ENCODE measurements at places on chromosomes 16 and 17.

- DNase-seq: no peak
- no peak overlapping the region for H3K4me3 ChIP-seq
- peaks cover 10% of the 10 kb centered on the region for H3K4me1 ChIP-seq
- H3K27me3 ChIP-seq: peaks cover 43% of the 10 kb centered on the region
- H3K36me3 ChIP-seq: no peaks in the 10 kb centered on the region
Observed at GRCh38 chr17:79696610-79696982, 34.1 kb upstream of the ENPP7 start.

- H3K4me3 ChIP-seq: no peak overlapping the region
- DNase-seq: no peak
- H3K27me3 ChIP-seq: no peaks in the 10 kb centered on the region
- peaks cover 65% of the 10 kb centered on the region for H3K36me3 ChIP-seq
Observed at GRCh38 chr17:66692421-66692690, 142.6 kb upstream of the CACNG5 start.

DNA sequence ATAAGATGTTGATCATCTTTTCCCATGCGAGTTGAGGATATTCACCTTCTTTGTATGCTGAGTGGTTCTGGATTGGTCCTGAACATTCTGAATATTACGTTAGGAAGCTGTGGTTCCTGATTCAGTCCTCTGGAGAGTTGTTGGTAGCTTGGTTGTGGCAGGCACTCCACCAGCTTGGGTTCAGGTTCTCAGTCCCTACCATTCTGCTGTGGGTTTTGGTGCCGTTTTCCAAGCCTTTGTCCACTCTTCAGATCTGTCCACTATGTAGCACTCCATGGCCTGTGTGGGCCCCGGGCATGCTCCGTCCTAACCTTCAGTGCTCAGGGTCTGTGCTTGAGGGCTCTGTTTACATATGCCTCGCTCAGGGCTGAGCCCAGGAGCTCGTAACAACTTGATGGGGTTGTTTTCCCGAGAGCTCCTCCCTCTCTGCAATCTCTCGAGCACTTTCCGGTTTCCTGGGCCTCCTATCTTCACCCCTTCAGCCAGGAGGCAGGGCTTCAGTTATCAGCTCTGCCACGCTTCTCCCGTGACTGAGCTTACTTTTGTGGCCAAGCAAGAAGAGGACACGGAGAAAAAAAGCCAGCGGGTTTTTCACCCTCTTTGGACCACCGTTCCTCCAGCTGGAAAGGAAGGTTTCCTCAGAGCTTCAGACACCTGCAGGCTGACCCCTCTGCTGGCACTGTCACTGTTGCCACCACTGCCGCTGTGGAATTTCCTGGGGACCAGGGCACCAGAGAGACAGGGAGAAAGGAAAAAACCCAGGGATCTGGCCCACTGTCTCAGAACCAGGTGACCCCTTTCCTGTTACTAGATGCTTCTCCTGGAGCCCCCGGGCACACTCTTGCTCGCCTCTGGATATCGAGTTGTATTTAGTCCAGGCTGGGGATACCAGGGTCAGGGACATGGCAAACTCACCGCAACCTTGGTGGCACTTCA lies 19.6 kb downstream of the KIAA0513 start:
- H3K4me1 ChIP-seq: peaks cover 18% of the 10 kb centered on the region
- H3K27me3 ChIP-seq: no peaks in the 10 kb centered on the region
- peak overlapping the region; percentile 58 for H3K4me3 ChIP-seq

DNA sequence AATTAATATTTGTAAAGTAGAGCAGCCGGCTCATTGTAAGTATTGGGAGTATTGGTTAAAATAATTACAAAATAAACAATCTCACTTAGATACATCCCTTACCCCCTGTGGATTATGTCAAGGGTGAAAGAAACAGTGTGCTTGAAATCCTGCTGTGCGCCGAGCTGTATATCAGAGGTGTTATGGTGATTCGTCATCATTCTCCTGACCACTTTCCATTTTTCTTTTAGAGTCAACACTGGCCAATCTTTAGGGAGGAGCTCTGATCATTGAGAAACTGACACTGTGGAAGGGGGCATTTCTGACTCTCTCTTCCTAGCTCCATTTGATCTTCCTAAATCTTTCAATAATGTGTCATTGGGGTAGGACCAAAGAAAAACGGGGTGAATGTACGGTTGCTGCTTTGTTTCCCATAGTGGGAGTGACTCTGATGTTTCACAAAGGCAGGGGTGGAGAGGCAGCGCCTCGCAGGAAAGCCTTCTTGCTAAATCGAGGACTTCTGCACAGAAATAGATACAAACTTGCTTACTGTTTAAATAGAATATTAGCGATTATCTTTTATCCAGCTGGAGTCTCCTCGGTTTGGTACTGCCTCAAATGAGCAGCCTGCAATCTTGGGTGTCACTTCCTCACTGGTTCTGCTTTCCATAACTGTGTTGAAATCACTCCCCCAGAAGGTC lies 123.4 kb downstream of the PRKCB start:
- peaks cover 39% of the 10 kb centered on the region for H3K36me3 ChIP-seq
- H3K4me3 ChIP-seq: peak overlapping the region; percentile 72
- H3K27ac ChIP-seq: peak overlapping the region; percentile 95
- DNase-seq: peak; percentile 30

- H3K4me1 ChIP-seq: no peaks in the 10 kb centered on the region
- H3K36me3 ChIP-seq: no peaks in the 10 kb centered on the region
- no peak overlapping the region for H3K27ac ChIP-seq
Observed at GRCh38 chr16:27925612-27926011, 137.9 kb downstream of the GSG1L start.

- H3K27me3 ChIP-seq: no peaks in the 10 kb centered on the region
- no peak overlapping the region for H3K27ac ChIP-seq
- DNase-seq: peak; percentile 49
- no peak overlapping the region for H3K4me3 ChIP-seq
Observed at GRCh38 chr16:85310868-85311585, 198.8 kb upstream of the CIBAR2 start.

- H3K27me3 ChIP-seq: no peaks in the 10 kb centered on the region
- H3K27ac ChIP-seq: no peak overlapping the region
- no peaks in the 10 kb centered on the region for H3K36me3 ChIP-seq
- H3K4me3 ChIP-seq: no peak overlapping the region
- DNase-seq: no peak
Observed at GRCh38 chr17:36665417-36665816, 64.0 kb downstream of the MRM1 start.

DNA sequence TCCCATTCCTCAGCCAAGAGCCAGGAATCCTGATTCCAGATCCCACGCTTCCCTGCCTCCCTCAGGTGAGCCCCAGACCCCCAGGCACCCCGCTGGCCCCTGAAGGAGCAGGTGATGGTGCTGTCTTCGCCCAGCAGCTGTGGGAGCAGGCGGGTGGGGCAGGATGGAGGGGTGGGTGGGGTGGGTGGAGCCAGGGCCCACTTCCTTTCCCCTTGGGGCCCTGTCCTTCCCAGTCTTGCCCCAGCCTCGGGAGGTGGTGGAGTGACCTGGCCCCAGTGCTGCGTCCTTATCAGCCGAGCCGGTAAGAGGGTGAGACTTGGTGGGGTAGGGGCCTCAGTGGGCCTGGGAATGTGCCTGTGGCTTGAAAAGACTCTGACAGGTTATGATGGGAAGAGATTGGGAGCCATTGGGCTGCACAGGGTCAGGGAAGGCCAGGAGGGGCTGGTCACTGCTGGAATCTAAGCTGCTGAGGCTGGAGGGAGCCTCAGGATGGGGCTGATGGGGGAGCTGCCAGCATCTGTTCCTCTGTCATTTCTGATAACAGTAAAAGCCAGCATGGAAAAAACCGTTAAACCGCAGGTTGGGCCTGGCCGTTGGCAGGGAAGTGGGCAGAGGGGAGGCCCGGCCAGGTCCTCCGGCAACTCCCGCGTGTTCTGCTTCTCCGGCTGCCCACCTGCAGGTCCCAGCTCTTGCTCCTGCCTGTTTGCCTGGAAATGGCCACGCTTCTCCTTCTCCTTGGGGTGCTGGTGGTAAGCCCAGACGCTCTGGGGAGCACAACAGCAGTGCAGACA lies at the start of gene SPN:
Gene SPN, plus strand, starts transcription at position 232 of the 791 bp plus-strand sequence. Its CDS starts 482 bp downstream, at position 714.
- peak within 1 kb of the TSS; percentile 94 for H3K27ac ChIP-seq
- peak; percentile 61 for DNase-seq
- peaks cover 43% of the 10 kb centered on the region for H3K36me3 ChIP-seq
- H3K4me3 ChIP-seq: peak within 1 kb of the TSS; percentile 93
- H3K27me3 ChIP-seq: no peaks in the 10 kb centered on the region

- no peaks in the 10 kb centered on the region for H3K36me3 ChIP-seq
- H3K4me3 ChIP-seq: no peak overlapping the region
- no peaks in the 10 kb centered on the region for H3K27me3 ChIP-seq
Observed at GRCh38 chr16:73846356-73846755, 450.3 kb upstream of the PSMD7 start.

DNA sequence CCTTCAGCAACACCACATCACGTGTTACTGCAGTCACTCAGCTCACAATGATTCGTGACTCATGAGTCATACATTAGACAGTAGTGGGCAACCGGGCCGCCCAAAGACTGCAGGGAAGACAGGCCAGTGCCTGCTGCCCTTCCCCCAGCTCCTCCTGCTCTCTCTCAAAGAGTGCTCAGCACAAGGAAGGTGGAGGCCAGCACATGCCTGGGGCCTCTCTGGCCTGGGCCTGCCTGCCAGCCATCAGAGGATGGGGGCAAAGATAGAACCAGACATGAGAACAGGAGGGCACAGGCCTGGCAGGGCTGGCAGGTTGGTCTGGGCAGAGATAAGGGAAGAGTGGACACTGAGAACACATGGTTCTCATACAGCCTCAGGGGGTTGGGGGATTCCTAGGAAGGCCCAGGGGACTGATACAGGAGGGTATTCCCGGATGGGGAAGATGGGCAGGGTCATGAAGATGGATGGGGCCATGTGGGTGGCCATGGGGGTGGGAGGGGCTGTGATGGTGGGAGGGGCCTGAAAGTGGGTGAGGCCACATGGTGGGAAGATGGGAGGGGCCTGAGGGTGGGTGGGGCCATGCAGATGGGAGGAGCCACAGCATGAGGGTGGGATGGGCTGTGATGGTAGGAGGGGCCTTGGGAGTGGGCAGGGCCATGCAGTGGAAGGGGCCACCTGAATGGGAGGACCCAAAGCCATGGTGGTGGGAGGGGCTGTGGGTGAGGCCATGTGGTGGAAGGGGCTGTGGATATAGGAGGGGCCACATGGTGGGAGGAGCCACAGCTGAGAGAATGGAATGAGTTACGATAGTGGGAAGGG lies 29.0 kb downstream of the KATNB1 start:
- peak; percentile 53 for DNase-seq
- no peaks in the 10 kb centered on the region for H3K27me3 ChIP-seq
- H3K27ac ChIP-seq: no peak overlapping the region

DNA sequence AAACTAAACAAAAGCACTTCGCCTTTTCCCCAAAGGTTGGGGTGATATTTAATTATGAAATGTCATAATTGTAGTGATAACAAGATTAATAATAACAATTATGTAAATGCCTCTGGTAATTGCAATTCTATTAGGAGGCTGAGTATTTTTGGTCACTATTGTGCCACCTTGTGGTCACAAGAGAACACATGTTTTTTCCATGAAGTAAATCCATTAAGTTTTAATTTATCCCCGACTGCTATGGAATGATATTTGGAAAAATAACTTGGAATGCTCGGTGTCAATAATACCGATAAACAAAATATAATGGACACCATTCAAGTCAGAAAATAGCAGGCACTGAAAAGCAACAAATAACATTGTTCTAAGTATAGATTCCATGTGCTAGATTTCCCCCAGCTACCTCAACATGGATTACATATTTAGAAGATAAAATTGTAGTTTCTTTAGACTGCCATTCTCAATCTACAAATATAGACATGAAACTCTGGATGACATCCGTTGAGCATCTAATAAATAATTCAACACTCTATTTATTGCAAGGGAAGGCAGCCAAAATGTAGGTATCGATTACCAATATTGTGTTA lies 25.0 kb upstream of the KCNJ2 start:
- DNase-seq: no peak
- no peak overlapping the region for H3K4me3 ChIP-seq
- H3K27me3 ChIP-seq: peaks cover 9% of the 10 kb centered on the region
